ENCODE measurements at places on chromosomes 1 and 21. TPM values are rescaled to one million over a fixed set of nuclear protein-coding genes. Genes with fewer than 3 reads are reported as not detected.

- no peak overlapping the region for H3K4me3 ChIP-seq
- DNase-seq, result no peak
- peak overlapping the region; percentile 90 for H3K27ac ChIP-seq
- peaks cover 7% of the 10 kb centered on the region for H3K4me1 ChIP-seq
Observed at GRCh38 chr1:2554621-2555387, 1.4 kb upstream of the TNFRSF14 start.

- H3K4me3 ChIP-seq, result no peak overlapping the region
- no peaks in the 10 kb centered on the region for H3K27me3 ChIP-seq
- H3K27ac ChIP-seq, result no peak overlapping the region
- H3K36me3 ChIP-seq, result no peaks in the 10 kb centered on the region
- no peak for DNase-seq
- H3K4me1 ChIP-seq, result no peaks in the 10 kb centered on the region
Observed at GRCh38 chr1:213779228-213779627, 208.5 kb upstream of the PROX1 start.

- no peaks in the 10 kb centered on the region for H3K27me3 ChIP-seq
- no peak for DNase-seq
- no peaks in the 10 kb centered on the region for H3K36me3 ChIP-seq
- H3K27ac ChIP-seq, result no peak overlapping the region
Observed at GRCh38 chr1:21200767-21201166, 24.1 kb upstream of the EIF4G3 start.

GRCh38 chr1:16061266-16061665 is 12.2 kb downstream of the FAM131C start:
- H3K27me3 ChIP-seq, result no peaks in the 10 kb centered on the region
- no peak overlapping the region for H3K4me3 ChIP-seq

GRCh38 chr1:28966617-28967016 is 52.2 kb downstream of the EPB41 start:
- H3K27me3 ChIP-seq, result no peaks in the 10 kb centered on the region
- H3K4me3 ChIP-seq, result no peak overlapping the region
- no peaks in the 10 kb centered on the region for H3K4me1 ChIP-seq
- no peaks in the 10 kb centered on the region for H3K36me3 ChIP-seq

DNA sequence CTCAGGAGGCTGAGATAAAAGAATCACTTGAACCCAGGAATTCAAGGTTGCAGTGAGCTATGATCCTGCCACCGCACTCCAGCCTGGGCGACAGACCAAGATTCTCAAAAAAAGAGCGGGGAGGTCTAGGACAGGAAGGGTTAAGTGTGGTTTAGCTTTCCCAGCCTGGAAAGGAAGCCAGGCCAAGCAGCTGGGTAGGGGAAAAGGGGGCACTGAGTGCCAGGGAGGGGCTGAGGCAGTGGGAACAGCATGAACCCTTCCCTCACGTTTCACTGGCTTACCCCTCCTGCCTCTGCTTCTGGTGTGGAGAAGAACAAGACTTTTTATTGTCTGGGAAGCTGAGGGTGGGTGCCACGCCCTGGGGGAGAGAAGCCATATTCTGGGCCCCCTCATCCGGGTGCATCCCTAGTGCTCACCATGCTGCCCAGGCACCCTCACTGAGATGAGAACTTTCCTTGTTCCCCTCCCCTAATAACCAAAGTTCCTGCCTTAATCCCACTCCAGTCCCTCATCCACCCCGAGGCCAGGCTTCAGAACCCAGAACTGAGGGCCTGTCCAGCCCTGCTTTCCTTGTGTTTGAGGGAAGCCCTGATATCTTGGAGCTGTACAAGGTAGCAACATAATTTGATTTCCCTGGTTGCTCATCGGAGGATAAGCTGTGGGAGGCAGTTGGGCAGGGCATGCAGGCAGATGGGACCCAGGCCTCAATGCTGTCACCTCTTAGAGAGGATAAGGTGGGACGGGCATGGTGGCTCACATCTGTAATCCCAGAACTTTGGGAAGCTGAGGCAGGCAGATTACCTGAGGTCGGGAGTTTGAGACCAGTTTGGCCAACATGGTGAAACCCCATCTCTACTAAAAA is 2.0 kb upstream of the LMNA start:
- no peak for DNase-seq
- H3K36me3 ChIP-seq, result no peaks in the 10 kb centered on the region
- H3K27ac ChIP-seq, result peak overlapping the region; percentile 97

DNA sequence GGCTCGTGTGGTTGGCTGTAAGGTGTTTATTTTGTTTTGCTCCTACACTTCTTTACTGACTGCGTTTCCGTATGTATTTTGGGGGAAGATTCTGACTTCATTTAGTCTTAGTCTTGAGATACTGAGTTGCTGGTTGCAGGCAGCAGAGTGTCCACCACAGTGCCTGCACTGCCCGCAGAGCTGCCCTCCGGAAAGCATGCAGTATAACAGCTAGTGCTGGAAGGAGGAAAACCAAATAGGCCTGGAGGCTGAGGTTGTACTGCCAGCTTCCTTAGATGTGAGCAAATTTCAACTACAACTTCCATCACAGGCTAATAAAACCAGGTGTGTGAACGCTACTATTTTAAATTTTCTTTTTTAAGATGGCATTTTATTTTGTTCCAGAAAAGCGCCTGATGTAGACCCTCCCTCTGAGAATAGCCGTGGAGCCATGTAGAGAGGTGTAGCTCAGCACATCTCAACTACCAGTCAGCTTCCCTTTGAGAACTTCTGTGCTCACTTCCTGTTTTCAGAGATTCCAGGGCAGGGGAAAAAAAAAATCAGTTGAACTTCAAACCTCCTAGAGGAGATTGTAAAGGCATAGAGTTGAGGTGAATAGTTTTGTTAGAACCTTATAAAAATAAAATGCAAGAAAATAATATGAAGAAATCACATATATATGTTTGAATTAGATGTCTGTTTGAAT is 17.6 kb downstream of the LMO4 start:
- H3K36me3 ChIP-seq, result no peaks in the 10 kb centered on the region
- H3K4me1 ChIP-seq, result no peaks in the 10 kb centered on the region
- H3K27me3 ChIP-seq, result no peaks in the 10 kb centered on the region
- no peak for DNase-seq

GRCh38 chr1:117818456-117818855 is 111.0 kb downstream of the GDAP2 start:
- no peak overlapping the region for H3K4me3 ChIP-seq
- H3K27me3 ChIP-seq, result no peaks in the 10 kb centered on the region
- no peak overlapping the region for H3K27ac ChIP-seq
- no peak for DNase-seq
- peaks cover 4% of the 10 kb centered on the region for H3K4me1 ChIP-seq

GRCh38 chr1:94095744-94096469 is 25.0 kb downstream of the ABCA4 start:
- no peak overlapping the region for H3K4me3 ChIP-seq
- no peaks in the 10 kb centered on the region for H3K36me3 ChIP-seq
- H3K27me3 ChIP-seq, result no peaks in the 10 kb centered on the region

DNA sequence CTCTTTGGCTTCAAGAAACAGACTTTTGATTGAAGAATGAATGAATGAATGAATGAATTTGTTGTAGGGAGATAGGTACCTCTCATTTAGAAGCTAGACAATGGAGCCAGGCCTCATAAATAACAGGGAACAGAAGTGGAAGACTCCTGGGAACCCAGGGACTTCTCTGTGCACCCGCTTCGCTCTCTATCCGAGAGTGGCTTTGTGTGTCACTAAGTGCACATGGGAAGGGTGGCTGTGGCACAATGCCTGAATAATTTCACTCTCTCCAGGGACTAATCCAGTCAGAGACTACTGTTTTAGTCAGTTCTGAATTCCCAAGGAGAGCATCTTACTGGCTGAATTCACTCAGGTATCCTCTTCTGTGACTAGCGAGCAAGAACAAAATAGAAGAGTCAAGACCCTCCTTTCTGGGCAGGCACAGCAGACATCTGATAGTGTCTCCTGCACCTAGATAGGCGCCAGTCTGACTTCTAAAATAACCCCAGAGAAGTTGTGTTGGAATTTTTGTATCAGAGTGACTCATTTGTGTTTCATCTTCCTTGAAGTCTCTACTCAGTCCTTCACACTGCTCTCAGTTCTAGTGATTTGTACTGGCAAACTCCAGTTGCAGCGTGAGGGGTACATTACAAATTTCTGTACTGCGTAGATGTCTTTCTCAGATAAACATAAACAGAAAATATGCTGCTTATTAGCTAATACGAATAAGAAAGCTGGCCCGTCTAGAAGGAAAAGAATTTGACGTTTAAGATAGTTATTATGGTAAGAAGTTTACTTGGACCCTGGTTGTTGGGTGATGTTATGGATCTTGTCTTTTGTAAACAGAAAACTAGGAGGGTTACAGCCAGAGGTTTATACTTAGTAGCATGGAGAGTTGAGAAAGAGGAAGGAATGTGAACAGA is 34.0 kb downstream of the BACH1 start:
- H3K27ac ChIP-seq, result no peak overlapping the region
- DNase-seq, result no peak
- no peaks in the 10 kb centered on the region for H3K27me3 ChIP-seq
- no peaks in the 10 kb centered on the region for H3K36me3 ChIP-seq
- H3K4me1 ChIP-seq, result no peaks in the 10 kb centered on the region
- H3K4me3 ChIP-seq, result no peak overlapping the region

DNA sequence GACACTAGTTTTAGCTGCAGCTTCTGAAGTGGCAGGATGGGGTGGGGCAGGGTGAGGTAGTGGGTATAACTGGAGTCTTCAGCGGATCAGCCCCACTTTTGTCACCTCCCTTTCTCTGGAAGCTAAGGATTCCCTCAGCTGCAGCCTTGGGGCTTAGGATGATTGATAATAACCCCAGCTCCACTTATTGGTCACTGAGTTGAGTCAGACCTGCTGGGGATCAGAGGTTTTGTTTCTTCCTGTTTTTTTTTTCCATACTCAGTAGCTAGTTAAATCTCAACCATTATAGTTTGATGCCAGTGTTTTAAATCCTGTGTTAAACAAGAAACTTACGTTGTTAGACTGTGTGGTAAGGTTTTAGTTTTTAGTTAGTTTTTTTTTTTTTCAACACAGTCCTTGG is 57.2 kb downstream of the LAMC1 start:
- no peak for DNase-seq
- no peaks in the 10 kb centered on the region for H3K27me3 ChIP-seq
- peaks cover 7% of the 10 kb centered on the region for H3K4me1 ChIP-seq
- no peak overlapping the region for H3K4me3 ChIP-seq
- H3K27ac ChIP-seq, result no peak overlapping the region

GRCh38 chr1:36108314-36108713 is 16.7 kb downstream of the COL8A2 start:
- no peaks in the 10 kb centered on the region for H3K4me1 ChIP-seq
- no peak overlapping the region for H3K27ac ChIP-seq
- no peak overlapping the region for H3K4me3 ChIP-seq
- H3K27me3 ChIP-seq, result no peaks in the 10 kb centered on the region
- H3K36me3 ChIP-seq, result no peaks in the 10 kb centered on the region

DNA sequence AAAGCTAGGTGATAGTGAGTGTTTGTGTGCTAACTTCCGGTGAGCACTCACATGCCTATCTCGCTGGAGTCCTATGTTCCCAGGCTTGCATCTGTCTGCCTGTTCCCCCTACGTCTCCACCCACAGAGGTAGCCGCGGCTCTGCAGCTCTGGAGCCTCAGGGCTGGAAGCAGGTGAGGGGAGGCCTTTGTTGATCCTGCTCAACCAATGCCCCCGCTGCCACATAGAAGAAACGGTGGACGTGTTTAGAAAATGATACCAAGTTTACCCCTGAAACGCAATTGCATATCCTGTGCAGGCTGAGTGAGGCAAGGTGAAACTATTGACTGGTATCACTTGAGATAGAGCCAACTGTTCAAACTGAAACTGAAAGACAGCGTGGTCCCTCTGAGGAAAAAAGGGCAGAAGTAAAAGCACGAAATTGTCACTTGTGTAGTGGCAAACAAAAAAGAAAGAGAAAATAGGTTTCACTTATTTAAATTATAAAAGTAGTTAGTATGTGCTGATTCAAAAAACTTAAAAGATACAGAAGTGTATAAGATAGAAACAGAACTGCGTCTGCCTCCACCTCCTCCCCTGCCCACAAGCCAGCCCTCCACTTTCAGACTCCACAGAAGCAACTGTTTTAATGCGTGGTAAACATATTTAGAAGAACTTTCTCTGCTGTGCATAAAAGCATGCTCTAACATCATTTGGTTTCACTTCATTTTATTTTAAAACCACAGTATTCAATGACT is 38.6 kb upstream of the ETS2 start:
- no peak overlapping the region for H3K27ac ChIP-seq
- no peak for DNase-seq
- no peaks in the 10 kb centered on the region for H3K27me3 ChIP-seq

DNA sequence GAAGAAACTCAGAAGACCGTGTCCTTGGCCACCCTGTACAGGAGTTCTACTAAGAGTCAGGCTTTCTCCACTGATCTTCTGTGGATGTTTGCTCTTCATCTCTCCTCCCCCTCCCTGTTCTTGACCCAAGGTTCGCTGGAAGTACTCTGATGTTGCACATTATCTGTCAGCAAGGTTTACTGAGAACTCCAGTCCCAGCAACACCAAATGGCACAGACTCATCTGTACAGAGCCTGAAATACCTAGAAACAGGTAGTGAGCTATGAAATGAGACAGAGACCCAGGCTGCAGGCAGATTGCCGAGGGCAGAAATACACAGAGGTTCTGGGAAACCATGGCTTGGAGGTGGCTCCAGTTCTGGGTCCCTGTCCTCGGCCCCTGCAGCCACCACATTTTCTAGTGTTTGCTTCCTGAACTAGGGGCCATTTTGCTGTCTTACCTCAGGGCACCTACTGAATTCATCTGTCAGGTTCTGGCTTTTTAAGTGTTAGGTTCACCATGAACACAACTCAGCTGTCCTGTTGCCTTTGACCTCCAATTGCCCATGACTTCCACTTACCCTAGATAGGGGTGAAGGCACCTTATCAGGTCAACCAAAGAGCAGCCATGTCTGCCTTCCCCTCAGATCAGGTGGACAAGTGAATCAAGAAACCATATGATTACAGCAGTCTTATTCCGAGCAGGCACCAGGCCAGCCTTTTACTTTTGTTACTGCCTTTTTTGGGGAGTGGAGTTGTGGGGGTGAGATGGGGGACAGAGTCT is 92.2 kb downstream of the CDC7 start:
- H3K4me1 ChIP-seq, result no peaks in the 10 kb centered on the region
- H3K36me3 ChIP-seq, result no peaks in the 10 kb centered on the region
- DNase-seq, result no peak
- peak overlapping the region; percentile 50 for H3K27ac ChIP-seq
- no peak overlapping the region for H3K4me3 ChIP-seq

GRCh38 chr1:203681739-203682138 is 55.1 kb downstream of the ATP2B4 start:
- no peak overlapping the region for H3K4me3 ChIP-seq
- peak overlapping the region; percentile 48 for H3K27ac ChIP-seq
- no peak for DNase-seq

DNA sequence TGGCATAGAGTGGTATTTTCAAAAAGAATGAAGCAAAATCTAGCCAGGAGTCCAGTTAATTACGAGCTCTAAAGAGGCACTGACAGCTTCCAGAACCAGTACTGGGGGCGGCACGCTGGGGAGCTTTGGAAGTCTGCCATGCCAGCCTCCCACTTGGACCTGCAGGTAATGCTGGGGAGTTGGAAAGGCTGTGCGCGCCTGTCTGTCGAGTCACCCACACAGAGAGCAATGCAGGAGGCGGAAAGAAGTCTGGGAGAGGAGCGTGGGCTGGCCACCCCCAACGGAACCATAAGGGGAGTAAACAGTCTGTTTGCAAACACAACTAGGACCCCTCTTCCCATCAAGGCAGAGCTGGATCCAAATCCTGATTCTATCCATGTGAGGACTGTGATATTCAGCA is 84.5 kb downstream of the BEND5 start:
- H3K27me3 ChIP-seq, result no peaks in the 10 kb centered on the region
- no peak overlapping the region for H3K27ac ChIP-seq
- H3K4me3 ChIP-seq, result no peak overlapping the region
- DNase-seq, result no peak
- no peaks in the 10 kb centered on the region for H3K4me1 ChIP-seq

ZBTB8B gene
- total RNA-seq, result 3.6 TPM

LMOD1 gene
- 377 TPM for total RNA-seq

NBPF6 gene
- not detected for total RNA-seq

SPRR2D gene
- total RNA-seq, result not detected

GPR161 gene
- total RNA-seq, result 33.1 TPM

FAM72A gene
- 2.7 TPM for total RNA-seq

All from uterus (tissue), 4 donors.